ENCODE measurements at places on chromosomes 1 and 21. TPM values are rescaled to one million over a fixed set of nuclear protein-coding genes. Genes with fewer than 3 reads are reported as not detected.

OPTC gene
- not detected for polyA plus RNA-seq

NOS1AP gene
- polyA plus RNA-seq, result 0.40 TPM

MARK1 gene
- 8.2 TPM for polyA plus RNA-seq

RGS16 gene
- 38.5 TPM for polyA plus RNA-seq

PIGR gene
- 3.5 TPM for polyA plus RNA-seq

TRIM46 gene
- 0.45 TPM for polyA plus RNA-seq
